Myocyte (in vitro differentiated cells): ENCODE measurements at places on chromosomes 2 and 18. TPM values are rescaled to one million over a fixed set of nuclear protein-coding genes. Genes with fewer than 3 reads are reported as not detected.

DNA sequence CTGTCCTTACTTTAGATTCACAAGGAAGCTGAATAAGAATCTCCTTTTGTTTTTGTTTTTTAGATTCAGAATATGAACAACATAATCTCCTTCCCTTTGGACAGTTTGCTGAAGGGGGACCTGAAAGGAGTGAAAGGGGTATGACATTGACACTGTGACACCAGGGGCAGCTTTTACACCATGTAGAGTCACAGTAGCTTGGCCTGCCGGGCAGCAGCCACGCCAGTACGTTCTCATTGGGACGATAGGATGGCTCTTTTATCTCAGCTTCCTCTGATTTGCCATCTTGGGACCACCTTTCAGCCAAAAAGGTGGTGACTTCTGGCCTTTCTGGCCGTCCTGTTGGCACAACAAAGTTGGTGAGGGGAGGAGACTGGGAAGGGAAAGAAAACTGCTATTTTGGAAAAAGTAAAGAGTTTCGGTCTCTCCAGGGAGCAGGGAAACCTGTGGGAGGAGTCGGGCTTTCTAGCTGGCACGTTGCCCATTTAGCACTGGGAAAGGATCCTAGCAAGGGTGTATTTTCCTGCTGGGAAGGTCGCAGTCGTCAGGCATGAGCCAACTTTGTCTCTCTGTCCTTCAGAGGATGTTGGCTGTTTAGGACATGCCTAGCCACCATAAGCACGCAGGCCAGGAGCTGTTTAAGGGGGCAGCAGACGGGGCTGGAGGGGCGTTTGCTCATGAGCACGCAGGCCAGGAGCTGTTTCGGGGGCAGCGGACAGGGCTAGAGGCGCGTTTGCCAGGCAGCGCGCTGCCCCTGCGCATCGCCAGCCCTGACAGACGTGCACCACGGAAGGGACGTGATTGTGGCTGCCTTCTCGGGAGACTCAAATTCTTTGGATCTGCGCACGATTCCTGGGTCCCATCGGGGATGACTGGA is 104.6 kb downstream of the ITGB1BP1 start:
- DNase-seq: no peak

DNA sequence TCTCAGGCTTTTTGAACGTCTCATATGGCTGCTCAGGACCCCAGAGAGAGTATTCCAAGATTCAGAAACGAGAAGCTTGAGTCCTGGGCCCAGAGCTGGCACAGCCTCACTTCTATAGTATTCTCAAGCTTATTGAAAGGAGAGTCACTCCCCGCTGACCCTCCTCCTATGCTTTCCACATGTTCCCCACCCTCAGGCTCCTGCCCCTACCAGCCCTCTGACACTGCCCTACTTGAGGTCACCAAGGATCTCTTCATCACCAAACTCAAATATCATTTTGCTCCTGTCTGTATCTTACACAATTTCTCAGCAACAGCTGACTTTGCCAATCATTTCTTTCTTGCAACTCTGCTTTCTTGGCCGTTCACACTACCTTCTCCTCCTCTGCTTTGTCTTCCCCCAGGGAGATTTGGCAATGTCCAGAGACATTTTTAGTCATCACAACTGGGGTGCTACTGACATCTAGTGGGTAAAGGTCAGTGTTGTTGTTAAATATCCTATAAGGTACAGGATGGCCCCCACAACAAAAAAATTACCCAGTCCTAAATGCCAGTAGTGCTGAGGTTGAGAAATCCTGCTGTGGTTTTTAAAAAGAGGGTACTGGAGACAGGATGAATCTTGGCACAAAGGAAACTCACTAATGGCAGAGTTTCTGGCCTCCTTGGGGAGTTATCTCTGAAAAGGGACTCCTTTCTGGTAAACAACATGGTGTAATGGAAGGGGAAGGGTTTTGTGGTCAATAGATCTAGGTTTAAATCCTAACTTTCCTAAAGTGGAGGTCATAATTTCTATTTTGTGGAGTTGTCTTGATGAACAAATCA is 26.9 kb upstream of the INSIG2 start:
- DNase-seq: peak; percentile 95

DNA sequence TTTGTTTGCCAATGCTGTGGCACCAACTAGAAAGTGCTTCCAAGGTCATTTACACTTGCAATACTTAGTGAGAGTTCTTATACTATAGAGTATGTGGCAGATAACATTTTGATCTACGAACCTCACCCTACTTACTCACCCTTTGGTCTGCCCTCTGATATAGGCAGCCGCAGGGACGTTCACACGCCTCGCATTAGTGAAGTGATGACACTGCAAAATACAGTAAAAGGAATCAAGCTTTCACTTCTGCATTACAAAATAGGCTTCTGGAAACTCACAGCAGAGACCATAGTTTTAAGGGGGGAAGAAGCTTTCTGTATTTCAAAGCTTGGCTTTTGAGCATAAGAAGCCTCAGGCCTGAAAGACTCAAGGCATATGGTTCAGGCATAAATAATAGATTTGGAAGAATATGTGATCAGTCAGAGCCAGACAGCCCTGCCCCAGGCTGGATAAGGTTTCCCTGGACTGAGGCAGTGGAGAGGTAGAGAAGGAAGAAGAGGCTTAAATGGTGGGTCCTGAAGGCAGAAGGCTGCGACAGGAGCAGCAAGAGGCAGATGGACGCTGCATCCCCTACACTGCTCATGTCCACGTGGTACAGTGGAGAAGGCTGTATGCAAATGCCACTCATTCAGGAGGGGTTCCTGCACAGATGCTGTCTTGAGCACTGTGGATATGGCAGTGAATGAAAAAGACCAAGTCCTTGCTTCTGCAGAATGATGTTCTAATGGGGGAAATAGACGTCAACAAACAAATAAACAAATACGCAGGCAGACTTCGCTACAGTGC is 63.1 kb downstream of the FECH start:
- DNase-seq: no peak

- no peak for DNase-seq
Observed at GRCh38 chr2:238475566-238475965, 48.8 kb downstream of the ASB1 start.

Gene PTCD3
- 113 and 147 TPM in 2 replicates for total RNA-seq

- DNase-seq: peak; percentile 68
Observed at GRCh38 chr18:54444319-54444914, 86.7 kb downstream of the C18orf54 start.

Gene NFATC1
- 4.4 and 8.7 TPM in 2 replicates for total RNA-seq

Gene UGT1A8
- total RNA-seq: not detected in 2 replicates

- DNase-seq: no peak
Observed at GRCh38 chr2:45285311-45285710, 276.1 kb upstream of the SIX2 start.

Gene GRB14
- total RNA-seq: 0.43 and 0.52 TPM in 2 replicates

Gene ARMC9
- total RNA-seq: 43.8 and 55.7 TPM in 2 replicates

- no peak for DNase-seq
Observed at GRCh38 chr2:158189526-158189925, 87.8 kb downstream of the UPP2 start.

Gene TRIM54
- total RNA-seq: 74.0 and 105 TPM in 2 replicates

GRCh38 chr18:56565046-56565445 is 73.3 kb downstream of the TXNL1 start:
- no peak for DNase-seq
